ENCODE measurements at places on chromosomes 11 and 22. TPM values are rescaled to one million over a fixed set of nuclear protein-coding genes. Genes with fewer than 3 reads are reported as not detected.

DNA sequence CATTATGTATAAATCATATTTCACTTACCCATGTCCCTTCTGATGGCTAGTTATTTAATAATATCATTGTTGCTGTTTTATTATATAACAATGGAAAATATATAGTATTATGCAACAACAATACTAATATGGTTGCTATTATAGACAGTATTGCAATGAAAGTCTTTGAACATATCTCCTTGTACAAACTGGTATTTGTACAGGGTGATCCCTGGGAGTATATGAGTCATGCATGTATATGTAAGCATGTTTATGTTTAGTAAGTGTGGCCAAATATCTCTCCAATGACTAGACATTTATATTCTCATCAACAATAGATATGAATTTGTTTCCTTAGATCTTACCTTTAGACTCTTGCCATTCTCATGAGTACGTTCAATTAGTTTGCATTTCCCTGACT, 55.9 kb downstream of the KCNC1 start:
- DNase-seq, result no peak

- DNase-seq, result peak; percentile 91
These were observed at the start of gene TTC9C for GRCh38 chr11:62728171-62728988. Gene TTC9C (plus strand): TSS chr11:62728486. CDS start chr11:62728849, 363 bp downstream.

- no peak for DNase-seq
These were observed 20.8 kb downstream of the BBOX1 start for GRCh38 chr11:27061461-27061821.

The PNPLA5 gene
- not detected for polyA plus RNA-seq

DNA sequence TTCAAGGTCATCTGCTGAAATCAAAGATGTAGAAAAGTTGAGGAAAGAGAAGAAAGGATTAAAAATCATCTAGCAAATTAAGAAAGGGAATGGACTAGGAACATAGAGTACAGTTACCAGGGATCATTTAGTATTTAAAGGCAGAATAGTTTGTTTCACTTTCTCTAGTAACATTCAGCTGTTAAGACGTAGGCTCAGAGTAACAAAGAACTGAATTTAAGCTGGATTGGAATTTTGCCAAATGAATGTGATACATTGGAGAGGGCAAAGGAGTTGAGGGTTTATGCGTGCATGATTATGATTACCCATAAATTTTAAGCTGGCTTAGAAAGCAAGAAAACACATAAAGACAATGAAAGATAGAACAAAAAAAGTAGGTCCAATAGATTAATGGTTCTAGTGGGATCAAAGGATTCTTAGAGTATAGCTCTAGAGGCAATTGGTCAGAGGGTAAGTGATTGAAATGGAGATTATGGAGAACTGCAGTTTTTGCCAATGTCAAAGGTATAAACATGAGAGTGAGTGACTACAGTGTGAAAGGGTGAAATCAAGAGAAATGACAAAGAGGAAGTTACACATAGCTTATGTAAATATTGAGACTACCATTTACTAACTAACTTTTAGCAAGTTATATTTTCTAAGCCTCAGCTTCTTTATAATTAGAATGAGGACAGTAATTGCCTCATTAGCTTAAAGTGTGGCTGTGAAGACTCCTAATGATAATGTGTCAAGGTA, 190.0 kb downstream of the GRIA4 start:
- no peak for DNase-seq

GRCh38 chr11:2415601-2416380, 15.2 kb downstream of the TSSC4 start:
- DNase-seq, result no peak

DNA sequence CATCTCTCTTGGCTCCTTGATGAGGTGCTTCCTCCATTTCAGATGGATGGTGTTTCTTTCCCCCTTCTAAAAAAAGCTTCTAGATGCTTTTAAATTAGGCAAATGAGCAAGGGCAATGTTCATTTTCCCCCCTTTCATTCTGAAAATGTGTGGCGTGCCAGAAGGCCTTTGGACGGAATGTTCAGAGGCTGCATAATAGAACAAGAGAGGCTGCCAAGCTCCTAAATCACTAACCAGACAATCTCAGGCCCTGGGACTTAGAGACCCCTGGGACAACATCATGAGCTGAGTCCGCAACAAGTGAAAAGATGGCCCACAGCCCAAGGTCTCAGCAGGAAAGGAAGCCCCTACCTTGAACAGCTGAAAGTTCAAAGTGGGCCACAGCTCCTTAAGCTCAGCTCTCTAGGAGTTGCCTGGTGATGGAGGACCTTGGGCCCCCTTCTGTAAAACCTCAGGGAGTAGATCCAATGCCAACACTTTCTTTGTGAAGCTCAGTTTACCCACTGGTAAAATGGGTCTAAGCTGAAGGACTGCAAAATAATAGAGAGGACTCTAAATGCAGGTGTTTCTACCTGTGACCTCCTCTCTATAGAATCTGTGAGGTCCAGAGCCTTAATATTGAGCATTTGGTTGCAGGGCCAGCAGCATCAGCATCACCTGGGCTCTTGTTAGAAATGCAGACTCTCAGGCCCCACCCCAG, 144.0 kb downstream of the FBXO7 start:
- peak; percentile 40 for DNase-seq

All from cardiac muscle cell (in vitro differentiated cells and primary cell).